ENCODE measurements at places on chromosomes 7 and 10. TPM values are rescaled to one million over a fixed set of nuclear protein-coding genes. Genes with fewer than 3 reads are reported as not detected.

- no peak for DNase-seq
Observed at GRCh38 chr10:3331690-3332230, 159.2 kb upstream of the PITRM1 start.

- no peak for DNase-seq
Observed at GRCh38 chr7:6461946-6462550, 14.3 kb upstream of the DAGLB start.

Gene TRIM4
- 5.8 TPM for total RNA-seq

DNA sequence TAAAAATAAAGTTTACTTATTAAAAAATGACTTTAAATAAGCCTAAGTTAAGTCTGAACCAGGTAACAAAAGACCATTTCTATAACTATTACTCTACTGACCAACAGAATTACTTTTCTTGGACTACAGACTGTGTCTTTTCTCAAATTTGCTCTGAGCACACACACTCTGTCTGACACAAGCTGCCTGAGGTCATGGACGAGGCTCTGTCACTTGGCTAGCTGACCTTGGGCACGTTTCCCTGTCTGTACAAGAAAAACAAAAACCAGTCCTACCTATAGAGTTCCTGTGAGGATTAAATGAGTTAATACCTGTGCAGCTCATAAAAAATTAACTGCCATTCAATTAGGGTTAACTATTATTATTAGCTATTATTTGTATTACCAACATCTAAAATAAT is 22.9 kb downstream of the ATE1 start:
- DNase-seq: no peak

GRCh38 chr7:75559355-75559975 is 67.3 kb downstream of the SPDYE5 start:
- no peak for DNase-seq

Gene LRRD1
- total RNA-seq: 0.59 TPM

- DNase-seq: no peak
Observed at GRCh38 chr7:70267381-70268120, 669.3 kb downstream of the AUTS2 start.

- DNase-seq: no peak
Observed at GRCh38 chr7:80589631-80590030, 48.8 kb upstream of the CD36 start.

DNA sequence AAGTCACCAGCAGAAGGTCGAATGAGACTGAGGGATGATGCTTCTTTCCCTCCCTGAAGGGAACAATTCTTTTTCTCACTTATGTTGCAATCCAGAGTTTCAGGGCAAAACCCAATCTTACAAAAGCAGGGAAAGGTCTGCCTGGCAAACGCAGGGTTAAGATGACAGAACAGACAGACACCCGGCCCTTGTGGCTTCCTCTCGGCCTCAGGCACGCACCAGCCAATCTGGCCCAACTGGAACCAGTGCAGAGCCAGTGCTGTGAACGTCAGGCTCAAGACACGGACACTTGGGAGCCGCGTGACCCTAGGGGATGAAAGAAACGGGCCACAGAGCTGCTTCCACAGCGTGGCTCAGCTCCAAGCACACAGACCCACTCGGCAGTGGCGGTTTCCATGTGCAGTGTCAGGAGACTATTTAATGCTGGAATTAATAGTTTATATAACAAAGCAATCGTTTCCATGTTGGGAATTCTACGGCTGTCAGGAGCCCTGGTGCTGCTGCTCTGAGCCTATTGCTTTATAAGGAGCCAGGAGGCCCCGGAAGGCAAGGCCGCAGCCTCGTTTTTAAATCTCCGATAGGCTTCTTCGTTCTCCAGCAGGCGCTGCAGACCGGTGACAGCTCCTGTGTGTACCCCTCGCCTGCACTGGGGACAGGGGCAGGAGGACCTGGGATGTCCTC is 198.4 kb downstream of the DIP2C start:
- peak; percentile 19 for DNase-seq

Gene SLC26A5
- 3.0 TPM for total RNA-seq

Gene IKZF1
- total RNA-seq: 3.1 TPM

Gene HABP2
- total RNA-seq: not detected

Gene LIPK
- not detected for total RNA-seq

Gene CTNNA3
- 2.3 TPM for total RNA-seq

- no peak for DNase-seq
Observed at GRCh38 chr7:109986701-109987100, 1104.2 kb upstream of the LRRN3 start.

DNA sequence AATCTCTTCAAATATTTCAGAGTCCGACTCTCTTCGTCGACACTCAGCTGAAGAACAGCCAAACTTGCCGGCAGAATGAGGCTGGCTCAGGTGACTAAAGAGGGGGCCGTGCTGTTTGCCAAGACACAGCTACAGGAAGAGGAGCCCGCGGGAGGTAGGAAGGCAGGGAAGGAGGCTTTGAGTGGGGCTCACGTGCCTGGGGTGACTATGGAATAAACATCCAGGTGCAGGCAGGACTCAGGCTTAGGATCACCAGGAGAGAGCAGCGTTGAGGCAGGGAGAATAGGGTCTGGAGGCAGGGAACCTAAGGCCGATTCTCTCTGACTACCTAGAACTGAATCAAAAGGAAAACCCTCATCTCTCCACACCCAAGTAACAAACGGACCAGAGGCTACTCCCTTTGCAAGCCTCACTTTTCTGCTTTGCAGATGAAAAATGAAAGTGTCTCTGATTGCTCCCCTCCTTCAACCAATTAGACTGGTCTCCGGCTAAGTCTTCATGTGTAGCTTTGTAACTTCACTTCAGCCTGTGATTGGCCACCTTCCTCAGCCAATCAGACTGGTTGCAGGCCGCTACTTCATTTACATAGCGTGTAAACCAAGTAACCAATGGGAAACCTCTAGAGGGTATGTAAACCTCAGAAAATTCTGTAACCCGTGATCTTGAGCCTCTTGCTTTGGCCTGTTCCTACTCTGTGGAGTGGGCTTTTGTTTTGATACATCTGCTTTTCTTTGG is 19.7 kb upstream of the BNIP3 start:
- no peak for DNase-seq

Gene PKD1L1
- total RNA-seq: 4.8 TPM

DNA sequence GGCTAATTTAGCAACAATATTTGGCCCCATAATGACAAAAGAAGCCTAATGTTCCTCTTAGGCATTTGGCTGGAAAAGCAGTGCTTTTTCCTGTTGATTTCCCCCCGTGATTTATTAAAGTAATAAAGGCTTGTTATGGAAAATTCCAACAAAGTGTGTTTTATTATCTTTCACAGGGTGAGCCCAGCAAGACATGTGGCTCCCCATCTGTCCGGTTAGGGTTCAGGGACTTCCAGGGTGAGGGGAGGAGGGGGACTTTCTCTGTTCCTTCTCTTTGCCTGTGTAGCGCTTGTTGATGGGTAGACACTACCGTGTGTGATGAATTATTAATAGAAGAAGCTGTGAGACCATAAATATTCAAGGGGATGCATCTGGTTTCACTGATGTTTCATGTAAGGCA is 39.0 kb downstream of the HTR5A start:
- DNase-seq: no peak

- DNase-seq: no peak
Observed at GRCh38 chr7:80722616-80723195, 84.3 kb downstream of the CD36 start.

Gene TMEM270
- not detected for total RNA-seq

Gene FXYD4
- not detected for total RNA-seq

DNA sequence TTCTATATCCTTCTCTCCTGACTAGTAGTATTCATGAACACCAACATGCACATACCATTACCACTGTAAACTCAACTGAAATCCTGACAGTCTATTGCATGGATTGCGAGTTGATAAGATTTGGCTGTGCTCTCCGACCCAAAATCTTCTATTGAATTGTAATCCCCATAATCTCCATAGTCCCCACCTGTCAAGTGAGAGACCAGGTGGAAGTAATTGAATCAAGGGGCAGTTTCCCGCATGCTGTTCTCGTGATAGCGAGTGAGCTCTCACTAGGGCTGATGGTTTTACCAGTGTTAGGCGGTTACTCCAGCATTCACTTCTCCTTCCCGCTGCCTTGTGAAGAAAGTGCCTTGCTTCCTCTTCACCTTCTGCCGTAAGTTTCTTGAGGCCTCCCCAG is 261.8 kb downstream of the PHF14 start:
- DNase-seq: no peak

Data from endothelial cell (in vitro differentiated cells).